ENCODE measurements at places on chromosomes 3 and 15.

DNA sequence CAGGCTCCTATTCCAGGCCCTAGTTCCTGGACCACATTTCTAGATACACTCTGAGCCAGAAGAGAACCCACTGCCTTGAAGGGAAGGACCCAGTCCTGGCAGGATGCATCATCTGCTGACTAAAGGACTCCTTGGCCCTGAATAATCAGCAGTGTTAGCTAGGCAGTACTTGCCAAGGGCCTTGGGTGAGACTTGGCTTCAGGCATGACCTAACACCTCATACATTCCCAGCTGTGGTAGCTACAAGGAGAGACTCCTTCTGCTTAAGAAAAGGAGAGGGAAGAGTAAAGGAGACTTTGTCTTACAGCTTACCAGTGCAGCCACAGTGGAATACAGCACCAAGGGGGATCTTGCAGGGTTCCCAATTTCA is 26.4 kb downstream of the PEAK1 start:
- DNase-seq: no peak

- DNase-seq: no peak
These were observed 3.4 kb upstream of the TPM1 start for GRCh38 chr15:63038926-63039673.

DNA sequence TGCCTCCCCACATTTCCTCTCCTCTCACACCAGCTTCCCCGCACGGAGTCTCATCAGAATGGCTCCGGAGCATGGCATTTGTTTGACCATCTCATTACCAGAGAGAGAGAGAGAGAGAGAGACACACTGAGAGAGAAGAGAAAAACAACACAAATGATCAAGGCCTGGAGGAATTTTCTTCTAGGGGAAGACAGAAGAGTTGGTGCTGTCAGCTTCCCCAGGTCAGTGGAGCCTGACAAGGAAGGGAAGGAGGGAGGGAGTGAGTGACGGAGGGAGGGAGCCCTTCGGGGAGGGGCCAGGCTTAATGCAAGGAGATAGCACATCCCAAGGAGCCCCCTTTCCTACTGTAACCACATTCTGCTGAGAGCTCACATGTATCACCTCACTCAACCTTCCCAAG is 9.1 kb downstream of the ST8SIA2 start:
- DNase-seq: no peak

- DNase-seq: peak; percentile 84
These were observed 515 bp upstream of the EIF3J start for GRCh38 chr15:44536302-44536961.

GRCh38 chr15:35618260-35619188 is 72.6 kb upstream of the DPH6 start:
- no peak for DNase-seq

- no peak for DNase-seq
These were observed 552.9 kb upstream of the SUCLG2 start for GRCh38 chr3:68207327-68207726.

DNA sequence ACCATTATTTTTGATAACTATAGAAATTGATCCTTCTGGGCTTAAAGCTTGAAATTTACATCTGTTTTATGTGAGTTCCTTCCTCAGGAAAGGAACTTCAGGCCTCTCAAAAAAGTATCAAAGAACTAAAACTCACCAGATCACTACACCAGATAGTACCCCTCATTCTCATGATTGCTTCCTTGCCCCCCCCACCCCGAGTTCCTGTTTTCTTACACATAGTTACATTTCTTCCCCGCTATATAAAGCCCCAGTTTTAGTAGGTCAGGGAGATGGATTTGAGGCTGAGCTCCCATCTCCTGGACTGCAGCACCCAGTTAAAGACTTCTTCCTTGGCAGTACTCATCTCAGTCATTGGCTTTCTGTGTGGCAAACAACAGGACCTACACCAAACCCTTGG is 80.3 kb upstream of the HRH1 start:
- no peak for DNase-seq

GRCh38 chr3:10311710-10312109 is 9.2 kb downstream of the SEC13 start:
- DNase-seq: no peak

DNA sequence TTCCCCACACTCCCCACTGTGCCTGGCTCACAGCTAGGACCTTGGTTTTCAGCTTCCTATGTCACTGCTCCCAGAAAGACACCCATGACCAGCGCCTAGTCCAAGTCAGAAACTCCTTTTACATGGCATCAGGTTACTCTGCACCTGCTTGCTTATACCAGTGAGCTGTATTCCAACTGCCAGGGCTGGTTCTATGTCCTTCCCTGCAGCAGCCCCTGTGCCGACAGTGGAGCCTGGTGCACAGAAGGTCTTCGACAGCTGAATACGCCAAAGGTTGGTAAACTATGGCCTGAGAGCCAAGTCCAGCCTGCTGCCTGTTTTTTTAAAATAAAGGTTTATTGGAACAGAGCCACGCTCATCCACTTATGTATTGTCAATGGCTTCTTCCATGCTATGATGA is 102.5 kb downstream of the IQSEC1 start:
- no peak for DNase-seq
